SHP77 (cell line): ENCODE measurements at places on chromosomes 7 and 10.

DNA sequence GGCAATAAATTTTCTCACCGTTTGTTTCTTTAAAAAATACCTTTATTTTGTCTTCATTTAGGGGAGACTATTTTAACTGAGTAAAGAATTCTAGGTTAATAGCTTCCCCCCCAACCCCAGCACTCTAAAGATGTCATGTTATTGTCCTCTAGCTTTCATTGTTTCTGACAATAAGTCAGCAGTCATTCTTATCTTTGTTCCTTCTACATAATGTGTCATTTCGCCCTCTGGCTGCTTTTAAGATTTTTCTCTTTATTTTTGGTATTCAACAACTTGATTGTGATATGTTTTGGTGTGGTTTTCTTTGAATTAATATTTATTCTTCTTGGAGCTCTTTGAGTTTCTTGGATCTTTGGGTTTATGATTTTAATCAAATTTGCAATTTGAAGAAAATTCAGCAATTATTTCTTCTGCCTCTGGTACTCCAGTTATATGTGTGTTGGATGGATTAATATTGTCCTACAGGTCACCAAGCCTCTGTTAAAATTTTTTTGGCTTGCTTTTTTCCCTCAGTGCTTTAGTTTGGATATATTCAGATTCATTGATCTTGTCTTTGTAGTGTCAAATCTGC, 64.6 kb upstream of the ELN start:
- DNase-seq, result no peak

- no peak for DNase-seq
Measured at GRCh38 chr10:43885842-43886241, 237.2 kb upstream of the ZNF32 start.

GRCh38 chr10:60388709-60389301, 870 bp downstream of the ANK3 start:
- no peak for DNase-seq

- no peak for DNase-seq
Measured at GRCh38 chr7:17854261-17855047, 85.8 kb downstream of the SNX13 start.

DNA sequence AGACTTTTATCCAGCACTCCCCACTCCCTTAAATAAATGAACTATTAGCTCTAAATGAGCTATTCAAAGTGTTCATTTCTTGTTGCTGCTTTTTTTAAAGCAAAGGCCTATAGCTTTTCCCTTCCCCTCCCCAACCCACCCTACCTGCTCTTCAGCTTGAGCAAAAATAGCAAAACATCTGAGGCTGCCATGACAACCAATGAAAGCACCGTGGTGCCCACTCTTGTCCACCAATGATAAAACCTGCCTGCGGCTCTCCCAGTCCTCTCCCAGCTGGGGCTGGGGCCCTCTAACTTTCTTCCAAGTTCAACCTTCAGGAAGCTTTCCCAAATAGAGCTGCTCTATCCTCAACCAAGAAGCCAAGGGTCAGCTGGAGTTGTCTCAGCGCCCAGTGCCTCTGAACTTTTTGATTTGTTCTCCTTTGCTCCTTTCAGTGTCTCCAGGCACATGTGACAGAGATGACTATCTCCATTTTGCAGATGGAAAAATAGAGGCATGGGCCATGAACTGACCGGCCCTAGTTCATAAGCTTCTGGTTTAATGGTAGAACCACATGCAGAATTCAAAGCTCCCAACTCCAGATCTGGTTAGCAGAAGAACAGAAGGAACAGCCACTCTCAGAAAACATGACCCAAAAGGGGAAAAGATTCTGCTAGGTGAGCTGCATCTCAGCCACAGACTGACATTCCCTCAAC, 47.7 kb downstream of the PIK3AP1 start:
- DNase-seq, result no peak
